ENCODE measurements at places on chromosomes 7 and 10.

GRCh38 chr7:110830778-110831177, 260.1 kb upstream of the LRRN3 start:
- DNase-seq, result no peak

DNA sequence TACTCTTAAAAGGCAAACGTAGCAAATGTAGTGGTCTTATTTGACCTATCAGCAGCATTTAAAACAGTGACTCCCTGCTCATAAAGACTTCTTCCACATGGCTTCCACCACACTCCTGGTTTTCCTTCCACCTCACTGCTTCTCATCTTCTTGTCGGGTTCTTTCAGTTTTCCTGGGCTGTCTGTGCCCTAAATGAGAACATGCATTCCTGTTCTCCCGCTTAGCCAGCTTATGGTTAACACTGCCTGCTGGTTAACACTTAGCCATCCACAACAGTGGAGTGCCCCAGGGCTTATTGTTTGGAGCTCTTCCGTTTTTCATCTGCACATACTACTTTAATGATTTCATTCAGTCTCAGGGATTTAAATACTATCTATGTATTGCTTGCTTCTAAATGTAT, 34.3 kb upstream of the EXOC6 start:
- no peak for DNase-seq

DNA sequence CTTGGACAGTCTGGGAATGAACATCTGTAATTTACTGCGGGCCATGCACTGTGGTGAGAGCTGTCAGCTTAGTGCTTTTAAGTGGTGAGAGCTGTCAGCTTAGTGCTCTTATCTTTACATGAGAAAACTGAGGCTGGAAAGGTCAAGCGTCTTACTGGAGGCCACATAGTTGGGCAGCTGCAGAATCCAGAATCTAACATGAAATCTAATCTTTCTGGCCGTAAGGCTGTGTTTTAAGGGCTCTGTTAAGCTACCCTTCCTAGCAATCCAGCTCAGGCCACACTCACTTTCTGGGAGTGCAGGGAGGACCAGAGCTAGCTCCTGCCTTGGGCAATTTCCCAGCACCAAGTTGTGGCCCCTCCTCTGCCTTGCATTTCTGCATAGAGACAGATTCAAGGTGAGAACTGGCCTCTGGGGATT, 70.2 kb downstream of the SORCS3 start:
- DNase-seq, result no peak

DNA sequence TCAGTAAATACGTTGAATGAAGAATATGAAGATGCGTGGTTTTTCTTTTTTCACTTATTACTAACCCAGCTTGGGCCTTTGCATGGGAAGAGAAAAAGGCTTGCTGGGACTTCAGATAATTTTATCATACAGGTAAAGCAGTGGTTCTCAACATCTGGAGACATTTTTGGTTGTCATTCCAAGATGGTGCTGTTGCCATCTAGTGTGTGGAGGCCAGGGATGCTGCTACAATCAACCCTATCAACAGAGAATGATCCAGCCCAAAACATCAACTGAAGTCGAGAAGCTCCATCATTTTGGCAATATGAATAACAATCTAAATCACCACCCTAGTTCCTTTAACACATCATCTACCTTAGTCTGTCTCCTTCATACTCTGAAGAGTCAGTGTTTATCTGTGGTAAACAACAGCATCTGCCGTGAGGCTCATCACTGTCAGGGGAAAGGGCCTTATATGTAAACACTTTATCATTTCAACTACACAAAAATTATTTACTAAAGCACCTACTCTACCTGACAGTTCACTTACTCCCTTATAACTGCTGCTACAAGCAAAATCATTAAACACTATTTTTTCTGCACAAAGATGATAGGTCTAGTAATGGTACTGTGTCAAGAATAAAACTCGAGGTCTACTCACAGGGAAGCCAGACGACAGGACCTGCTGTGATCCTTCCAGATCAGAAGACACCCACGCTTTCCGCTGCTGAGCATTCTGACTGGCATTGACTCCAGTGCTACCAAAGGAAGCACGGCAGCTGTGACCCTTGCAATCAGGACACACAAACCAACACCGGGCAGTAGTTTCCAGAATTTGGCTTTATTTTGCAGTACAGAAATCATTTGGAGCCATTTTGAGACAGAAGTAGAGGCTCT, 48.6 kb downstream of the GDI2 start:
- no peak for DNase-seq

Measured in SW480 (cell line).